Prostate gland (tissue), 2 donors: ENCODE measurements at places on chromosomes 7 and 10.

DNA sequence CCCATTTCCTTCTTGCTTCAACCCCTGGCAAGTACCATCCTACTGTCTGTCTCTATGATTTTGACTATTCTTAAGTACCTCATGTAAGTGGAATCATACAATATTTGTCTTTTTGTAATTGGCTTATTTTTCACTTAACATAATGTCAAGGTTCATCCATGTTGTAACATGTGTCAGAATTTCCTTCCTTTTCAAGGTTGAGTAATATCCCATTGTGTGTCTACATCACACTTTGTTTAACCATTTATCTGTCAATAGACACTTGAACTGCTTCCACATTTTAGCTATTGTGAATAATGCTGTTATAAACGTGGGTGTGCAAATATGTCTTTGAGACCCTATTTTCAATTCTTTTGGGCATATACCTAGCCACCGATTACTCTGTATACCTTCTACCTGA lies 14.0 kb upstream of the CDK14 start:
- DNase-seq, result no peak

GRCh38 chr10:5291501-5292195 lies 73.1 kb upstream of the UCN3 start:
- DNase-seq, result no peak

- DNase-seq, result peak; percentile 53
Observed at GRCh38 chr7:1458683-1459511, at the start of gene MICALL2. MICALL2 (minus strand) TSS chr7:1459470; CDS start chr7:1459326, 144 bp downstream.

GRCh38 chr10:60576130-60577069 lies 186.7 kb upstream of the ANK3 start:
- DNase-seq, result no peak
